Liver (tissue), 10 donors: ENCODE measurements at places on chromosomes 1 and 21. TPM values are rescaled to one million over a fixed set of nuclear protein-coding genes. Genes with fewer than 3 reads are reported as not detected.

- no peak for DNase-seq
- no peaks in the 10 kb centered on the region for H3K27me3 ChIP-seq
- peak overlapping the region; percentile 37 for H3K27ac ChIP-seq
These were observed 27.2 kb upstream of the EPS8L3 start for GRCh38 chr1:109790735-109791494.

DNA sequence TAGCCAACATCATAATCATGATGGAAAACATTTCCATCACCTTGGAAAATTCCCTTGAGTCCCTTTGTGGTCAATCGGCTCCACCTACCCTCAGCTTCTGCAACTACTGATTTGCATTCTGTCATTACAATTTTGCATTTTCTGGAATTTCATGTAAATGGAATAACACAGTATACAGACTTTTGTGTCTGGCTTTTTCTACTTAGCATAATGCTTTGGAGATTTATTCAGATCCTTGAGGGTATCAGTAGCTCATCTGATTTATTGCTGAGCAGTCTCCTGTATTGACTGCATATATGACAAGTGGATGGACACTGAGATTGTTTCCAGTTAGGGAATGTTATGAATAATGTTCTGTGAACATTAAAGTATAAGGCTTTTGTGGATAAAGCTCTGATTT lies 358.3 kb downstream of the USP25 start:
- no peak overlapping the region for H3K4me3 ChIP-seq
- no peak overlapping the region for H3K27ac ChIP-seq
- no peaks in the 10 kb centered on the region for H3K27me3 ChIP-seq
- H3K36me3 ChIP-seq, result no peaks in the 10 kb centered on the region
- no peaks in the 10 kb centered on the region for H3K4me1 ChIP-seq

- no peaks in the 10 kb centered on the region for H3K4me1 ChIP-seq
- H3K36me3 ChIP-seq, result no peaks in the 10 kb centered on the region
- DNase-seq, result no peak
- no peak overlapping the region for H3K4me3 ChIP-seq
- H3K27ac ChIP-seq, result no peak overlapping the region
- H3K27me3 ChIP-seq, result peaks cover 3% of the 10 kb centered on the region
These were observed 20.1 kb upstream of the PIGK start for GRCh38 chr1:77239311-77239710.

DNA sequence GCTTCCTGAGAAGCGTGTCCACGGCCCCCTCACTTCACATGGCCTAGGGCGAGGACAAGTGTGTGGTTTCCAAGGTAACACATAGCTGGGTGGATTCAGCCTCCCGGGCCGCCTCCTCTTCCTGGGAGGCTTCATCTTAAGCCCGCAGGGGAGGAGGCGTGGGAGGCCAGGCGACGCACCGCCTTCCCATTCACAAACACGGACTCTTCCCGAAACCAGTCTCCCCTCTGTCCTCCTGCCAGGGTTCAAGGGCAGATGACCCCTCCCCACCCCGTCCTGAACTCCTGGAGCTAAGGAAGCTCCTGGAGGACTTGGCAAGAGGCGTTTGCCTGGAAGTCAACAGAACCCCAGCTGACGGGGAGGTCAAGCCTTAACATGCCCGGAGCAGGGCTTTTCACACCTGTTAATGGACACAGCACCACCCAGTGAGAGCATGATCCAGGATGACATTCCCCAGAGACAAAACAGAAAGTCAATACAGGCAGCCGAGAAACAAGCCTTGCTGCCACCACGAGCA lies 56.7 kb downstream of the KCNN3 start:
- peaks cover 2% of the 10 kb centered on the region for H3K27me3 ChIP-seq
- no peaks in the 10 kb centered on the region for H3K36me3 ChIP-seq
- H3K4me1 ChIP-seq, result no peaks in the 10 kb centered on the region
- DNase-seq, result no peak

DNA sequence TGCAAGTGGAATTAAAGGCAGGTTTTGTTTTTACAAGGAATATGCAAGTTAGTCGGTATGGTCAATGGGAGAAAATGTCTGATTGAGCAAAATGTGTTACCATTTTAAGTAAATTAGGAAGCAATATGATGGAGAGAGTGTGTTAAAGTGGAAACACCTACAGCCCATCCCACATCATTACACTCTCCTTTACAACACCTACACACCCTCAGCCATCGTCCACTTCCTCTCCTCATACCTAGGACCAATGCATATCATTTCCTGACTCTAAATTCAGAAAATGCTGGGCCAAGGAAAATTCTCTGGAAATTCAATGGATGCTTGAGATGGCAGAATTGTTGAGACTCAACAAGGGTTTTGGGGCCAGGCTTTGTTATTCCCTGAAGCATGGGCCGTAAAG lies 16.4 kb upstream of the CCDC190 start:
- H3K4me1 ChIP-seq, result peaks cover 3% of the 10 kb centered on the region
- no peak for DNase-seq
- H3K36me3 ChIP-seq, result no peaks in the 10 kb centered on the region
- H3K27me3 ChIP-seq, result peaks cover 11% of the 10 kb centered on the region

- H3K4me3 ChIP-seq, result no peak overlapping the region
- H3K4me1 ChIP-seq, result peaks cover 13% of the 10 kb centered on the region
- no peak overlapping the region for H3K27ac ChIP-seq
- no peaks in the 10 kb centered on the region for H3K27me3 ChIP-seq
These were observed 2.7 kb downstream of the PDE9A start for GRCh38 chr21:42655796-42656770.

DNA sequence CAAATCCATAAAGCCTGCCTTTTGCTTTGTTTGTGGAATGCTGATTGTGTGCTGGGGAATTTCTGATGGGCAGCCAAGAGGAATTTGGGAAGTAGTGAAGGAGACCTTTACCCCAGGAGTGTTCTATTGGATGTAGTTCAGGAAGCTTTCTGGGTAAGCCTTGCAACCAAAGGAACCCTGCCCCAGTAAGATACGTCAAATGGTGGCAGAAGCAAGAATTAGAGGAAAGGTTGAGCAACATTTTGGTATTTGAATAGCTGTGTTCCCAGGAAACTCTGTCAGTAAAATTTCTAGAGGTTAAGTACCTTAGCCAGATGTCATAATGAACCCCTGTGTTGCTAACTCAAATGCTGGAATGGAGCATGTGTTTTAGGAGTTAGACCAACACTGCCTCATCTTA lies 6.4 kb downstream of the MGST3 start:
- peaks cover 33% of the 10 kb centered on the region for H3K4me1 ChIP-seq
- no peak for DNase-seq
- H3K27ac ChIP-seq, result peak overlapping the region; percentile 79
- no peaks in the 10 kb centered on the region for H3K36me3 ChIP-seq
- H3K27me3 ChIP-seq, result no peaks in the 10 kb centered on the region

GRCh38 chr1:154324241-154324640 lies 1.1 kb upstream of the ATP8B2 start:
- no peak overlapping the region for H3K4me3 ChIP-seq
- no peaks in the 10 kb centered on the region for H3K27me3 ChIP-seq
- H3K36me3 ChIP-seq, result no peaks in the 10 kb centered on the region
- no peak overlapping the region for H3K27ac ChIP-seq
- H3K4me1 ChIP-seq, result peaks cover 11% of the 10 kb centered on the region

DNA sequence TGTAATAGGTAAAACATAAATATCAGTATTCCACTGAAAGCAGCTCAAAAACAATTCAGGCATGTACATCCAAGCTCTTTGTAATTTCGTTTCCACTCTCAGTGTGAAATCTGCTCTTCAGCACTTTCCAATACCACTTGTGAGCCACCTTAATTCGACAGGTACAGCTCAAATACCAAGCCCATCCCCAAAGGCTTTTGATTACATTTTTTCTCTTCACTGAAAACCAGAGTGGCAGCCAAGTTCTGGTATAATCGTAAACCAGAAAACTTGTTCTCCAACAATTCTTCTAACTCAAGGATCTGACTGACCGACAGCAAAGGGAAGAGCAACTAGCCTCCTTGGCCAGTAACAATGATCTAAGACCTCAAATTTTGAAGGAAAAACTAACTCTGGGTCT lies 36.8 kb downstream of the FBXO42 start:
- no peaks in the 10 kb centered on the region for H3K27me3 ChIP-seq
- H3K36me3 ChIP-seq, result peaks cover 11% of the 10 kb centered on the region
- DNase-seq, result no peak
- no peaks in the 10 kb centered on the region for H3K4me1 ChIP-seq

DNA sequence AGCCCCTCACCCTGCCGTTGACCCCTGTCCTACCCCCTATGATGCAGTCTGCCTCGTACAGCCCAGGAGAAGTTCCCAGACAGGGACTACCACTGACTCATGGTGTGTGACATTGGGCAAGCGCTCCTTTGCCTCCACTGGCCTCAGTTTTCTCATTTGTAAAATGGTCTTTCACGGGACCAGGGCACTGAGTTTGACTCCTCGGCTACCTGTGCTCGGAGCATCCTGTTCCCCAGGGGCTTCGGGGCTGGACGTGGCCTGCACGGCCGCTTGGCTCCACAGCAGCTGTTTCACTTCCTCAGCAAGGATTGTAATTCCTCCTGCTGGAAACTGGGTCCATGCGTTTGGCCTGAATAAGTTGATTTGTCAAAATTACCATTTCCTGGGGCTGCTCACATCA lies 277.3 kb downstream of the MATN1 start:
- H3K4me3 ChIP-seq, result no peak overlapping the region
- DNase-seq, result no peak
- H3K36me3 ChIP-seq, result no peaks in the 10 kb centered on the region
- H3K4me1 ChIP-seq, result no peaks in the 10 kb centered on the region
- no peak overlapping the region for H3K27ac ChIP-seq

DNA sequence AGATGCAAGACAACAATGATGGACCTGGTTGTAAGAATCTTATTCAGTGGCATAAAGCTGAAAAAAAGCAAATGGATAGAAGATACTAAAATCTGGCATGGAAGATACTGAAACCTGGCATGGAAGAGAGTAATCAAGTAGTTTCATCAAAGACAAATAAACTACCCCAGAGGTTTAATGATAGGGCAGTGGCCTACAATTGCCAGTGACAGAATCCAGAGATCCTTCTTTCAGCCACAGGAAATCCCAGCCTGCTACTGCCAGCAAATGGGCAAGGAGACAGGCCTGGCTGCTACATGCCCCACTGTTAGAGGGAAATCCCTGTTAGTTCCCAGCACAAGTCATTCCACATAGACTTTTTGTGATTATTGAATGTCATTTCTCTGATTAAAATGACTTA lies 409.4 kb downstream of the VAV3 start:
- H3K36me3 ChIP-seq, result no peaks in the 10 kb centered on the region
- DNase-seq, result no peak

- H3K27me3 ChIP-seq, result no peaks in the 10 kb centered on the region
- no peak overlapping the region for H3K4me3 ChIP-seq
- DNase-seq, result no peak
- H3K36me3 ChIP-seq, result no peaks in the 10 kb centered on the region
- no peak overlapping the region for H3K27ac ChIP-seq
These were observed 138.9 kb upstream of the SPATA6 start for GRCh38 chr1:48610628-48611542.

- DNase-seq, result no peak
- H3K4me1 ChIP-seq, result no peaks in the 10 kb centered on the region
- H3K27me3 ChIP-seq, result no peaks in the 10 kb centered on the region
- H3K4me3 ChIP-seq, result no peak overlapping the region
These were observed 158.3 kb upstream of the RNPC3 start for GRCh38 chr1:103367186-103367585.

DNA sequence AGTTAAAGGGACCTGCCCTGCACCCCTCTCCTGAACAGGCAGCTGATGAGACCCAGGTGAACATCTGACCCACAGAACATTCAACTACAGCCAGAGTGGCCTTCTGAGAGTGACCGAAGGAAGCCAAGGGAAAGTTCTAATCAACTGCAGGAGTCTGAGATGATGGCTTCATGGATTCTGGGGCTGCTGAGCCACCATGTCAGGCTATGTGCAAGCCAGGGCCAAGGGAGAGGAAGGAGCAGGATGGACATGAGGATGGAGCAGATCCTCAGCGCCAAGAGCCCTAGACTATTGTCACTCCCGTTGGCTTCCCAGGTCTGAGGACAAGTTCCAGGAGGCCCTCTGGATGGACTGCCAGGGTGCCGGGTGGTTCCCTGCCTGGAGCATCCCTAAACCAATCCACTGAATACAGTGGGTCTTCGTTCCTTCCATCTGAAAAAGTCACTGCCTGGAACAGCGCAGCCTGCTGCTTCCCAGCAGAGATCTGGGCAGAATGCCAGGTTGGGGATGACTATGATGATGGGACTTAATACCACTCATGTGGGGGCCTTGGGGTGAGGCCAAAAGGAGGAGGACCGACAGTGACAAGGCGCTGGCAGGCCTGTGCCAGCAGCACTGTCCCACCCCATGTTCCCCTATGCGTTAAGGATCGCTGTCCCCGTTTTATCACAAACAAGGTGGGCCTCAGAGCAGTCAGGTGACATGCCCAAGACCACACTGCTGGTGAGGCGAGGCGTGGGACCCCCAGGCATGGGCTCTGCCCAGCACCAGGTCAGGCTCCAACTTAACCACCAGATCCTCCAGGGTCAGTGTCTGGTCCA lies 19.8 kb downstream of the SPOCD1 start:
- peaks cover 4% of the 10 kb centered on the region for H3K27me3 ChIP-seq
- no peak overlapping the region for H3K4me3 ChIP-seq
- DNase-seq, result peak; percentile 30
- H3K4me1 ChIP-seq, result no peaks in the 10 kb centered on the region

- H3K4me3 ChIP-seq, result peak overlapping the region; percentile 61
- H3K36me3 ChIP-seq, result no peaks in the 10 kb centered on the region
- H3K27ac ChIP-seq, result no peak overlapping the region
- peaks cover 20% of the 10 kb centered on the region for H3K4me1 ChIP-seq
These were observed 1.7 kb upstream of the NEGR1 start for GRCh38 chr1:72284084-72284347.

- H3K4me3 ChIP-seq, result no peak overlapping the region
- no peak for DNase-seq
- no peak overlapping the region for H3K27ac ChIP-seq
- no peaks in the 10 kb centered on the region for H3K4me1 ChIP-seq
These were observed 75.6 kb downstream of the MTR start for GRCh38 chr1:236870721-236871120.

The KDF1 gene
- total RNA-seq, result 1.0 TPM

The LENEP gene
- 0.42 TPM for total RNA-seq

The RBBP5 gene
- total RNA-seq, result 12.0 TPM

The HPDL gene
- 5.2 TPM for total RNA-seq

The SLC30A7 gene
- 38.9 TPM for total RNA-seq

The CFHR5 gene
- total RNA-seq, result 80.3 TPM

The SEMA4A gene
- total RNA-seq, result 3.5 TPM
